Fibroblast of mammary gland (primary cell): ENCODE measurements at places on chromosomes 3 and 15.

DNA sequence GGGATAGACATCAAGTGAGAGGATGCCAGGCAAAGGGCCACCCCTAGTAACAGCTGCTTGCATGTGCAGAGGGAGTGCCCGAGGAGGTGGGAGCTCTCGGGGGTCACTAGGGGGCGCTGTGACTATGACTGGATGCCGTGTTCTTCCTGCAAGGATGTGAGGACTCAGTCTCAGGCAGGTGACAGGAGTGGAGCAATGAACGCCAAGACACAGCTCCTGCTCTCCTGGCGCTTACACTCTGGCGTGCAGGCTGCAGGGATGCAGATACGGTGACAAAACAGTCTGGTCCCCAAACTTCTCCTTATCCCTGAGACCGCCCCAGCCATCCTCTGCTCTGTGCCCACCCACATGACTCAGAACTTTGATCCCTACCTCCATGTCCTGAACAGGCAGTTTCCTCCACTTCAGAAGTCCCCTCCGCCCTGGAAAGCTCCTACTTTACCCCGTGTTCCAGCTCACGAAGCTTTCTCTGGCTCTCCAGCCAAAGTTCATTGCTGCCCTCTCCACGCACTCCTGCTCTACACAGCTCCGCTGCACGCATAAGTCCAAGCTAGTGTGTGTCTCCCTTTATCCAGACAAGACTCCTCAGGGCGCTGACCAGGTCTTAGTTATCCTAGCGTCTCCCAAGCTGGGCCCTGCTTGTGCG, 14.7 kb downstream of the RHOV start:
- peak; percentile 72 for DNase-seq

GRCh38 chr3:51282931-51283330, 102.2 kb upstream of the MANF start:
- no peak for DNase-seq

DNA sequence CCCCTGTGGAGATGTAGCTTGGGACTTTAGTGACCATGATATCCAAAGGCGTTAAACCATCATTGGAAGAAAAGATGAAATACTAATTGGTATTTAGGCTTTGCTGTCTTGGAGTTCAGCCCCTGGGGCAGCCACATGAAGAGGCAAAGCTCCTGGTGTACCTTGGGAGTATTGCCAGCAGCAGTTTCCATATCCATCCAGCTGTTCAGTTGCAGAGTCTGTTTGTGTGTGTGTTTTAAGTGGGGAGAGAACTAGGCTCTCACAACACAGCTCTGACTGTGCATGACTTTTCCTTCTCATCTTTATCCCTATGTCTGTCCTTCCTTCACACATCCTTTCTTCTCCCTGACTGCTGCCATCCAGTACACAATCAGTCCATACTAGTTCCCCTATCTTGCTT, 98.9 kb downstream of the CDIN1 start:
- DNase-seq, result no peak

- no peak for DNase-seq
These were observed 234.3 kb downstream of the GAP43 start for GRCh38 chr3:115857518-115858136.

DNA sequence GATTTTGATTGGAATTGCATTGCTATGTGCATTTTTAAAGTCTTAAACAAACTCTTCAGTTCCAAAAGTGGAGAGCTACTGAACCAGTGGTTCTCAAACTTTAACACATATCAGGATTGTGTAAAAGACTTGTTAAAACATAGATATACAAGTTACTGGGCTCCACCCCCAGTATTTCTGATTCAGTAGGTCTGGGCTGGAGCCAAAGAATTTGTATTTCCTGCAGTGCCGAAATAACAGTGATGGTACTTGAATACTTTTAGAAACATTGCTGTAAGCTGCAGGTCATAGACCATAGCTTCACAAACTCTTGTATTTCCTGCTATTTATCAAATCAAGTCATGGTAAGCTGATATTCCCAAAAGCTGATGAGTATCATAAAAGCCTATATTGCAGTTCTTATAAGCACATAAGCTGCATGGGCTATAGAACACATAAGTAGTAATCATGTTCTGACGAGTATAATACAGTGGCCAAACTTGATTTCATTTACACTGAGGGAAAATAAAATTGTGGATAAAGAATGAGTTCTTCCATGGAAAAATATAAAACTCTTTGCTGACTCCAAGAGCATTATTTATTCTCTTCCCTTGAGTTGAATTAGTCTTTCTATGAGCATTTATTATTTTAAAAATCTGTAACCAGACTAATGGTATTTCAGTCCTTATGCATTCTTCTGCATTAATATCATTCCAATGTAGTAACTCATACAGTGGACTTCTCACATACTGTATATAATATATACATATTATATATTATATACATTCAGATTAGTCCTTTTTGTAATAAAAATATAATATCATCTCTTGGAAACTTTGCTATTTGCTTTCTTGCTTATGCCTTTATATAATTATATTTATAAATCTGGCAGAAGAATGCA, 550.5 kb upstream of the AGTR1 start:
- DNase-seq, result peak; percentile 71

DNA sequence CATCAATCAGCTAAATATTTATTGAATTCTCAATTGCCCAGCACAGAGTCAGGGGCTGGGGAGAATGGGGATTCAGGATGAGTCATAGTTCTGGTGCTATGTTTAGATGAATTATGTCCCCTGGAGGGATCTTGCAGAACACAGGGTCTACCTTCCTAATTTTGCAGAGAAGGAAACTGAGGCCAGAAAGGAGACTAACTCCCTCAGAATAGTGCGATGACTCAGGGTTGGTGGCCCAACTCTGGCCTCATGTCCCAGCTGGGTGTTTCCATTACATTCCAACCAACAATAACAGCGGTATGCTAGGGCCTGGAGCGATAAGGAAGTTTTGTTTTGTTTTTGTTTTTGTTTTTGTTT, 270.9 kb downstream of the TLE3 start:
- DNase-seq, result no peak

DNA sequence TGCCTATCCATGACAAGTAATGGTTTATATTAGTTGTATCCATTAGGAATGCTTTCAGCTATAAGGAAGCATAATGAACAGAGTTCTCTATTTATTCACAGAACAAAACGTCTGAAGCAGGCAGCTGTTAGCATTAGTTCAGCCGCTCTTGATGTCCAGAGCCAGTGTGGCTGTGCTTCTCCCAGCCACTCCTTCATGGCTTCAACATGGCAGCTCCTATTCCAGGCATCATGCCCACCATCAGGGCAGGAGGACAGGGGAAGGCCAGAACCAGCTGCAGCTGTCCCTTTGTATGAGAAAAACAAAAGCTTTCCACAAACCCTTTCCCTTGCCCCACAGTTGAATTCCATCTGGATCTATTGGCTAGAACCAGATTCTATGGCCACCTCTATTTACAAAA, 12.9 kb upstream of the SNRK start:
- DNase-seq, result no peak

GRCh38 chr3:117817103-117817502, 1107.5 kb downstream of the TUSC7 start:
- no peak for DNase-seq

GRCh38 chr15:80920271-80920699, 69.3 kb downstream of the MESD start:
- no peak for DNase-seq

GRCh38 chr3:27376109-27376772, 7.1 kb upstream of the NEK10 start:
- DNase-seq, result no peak

DNA sequence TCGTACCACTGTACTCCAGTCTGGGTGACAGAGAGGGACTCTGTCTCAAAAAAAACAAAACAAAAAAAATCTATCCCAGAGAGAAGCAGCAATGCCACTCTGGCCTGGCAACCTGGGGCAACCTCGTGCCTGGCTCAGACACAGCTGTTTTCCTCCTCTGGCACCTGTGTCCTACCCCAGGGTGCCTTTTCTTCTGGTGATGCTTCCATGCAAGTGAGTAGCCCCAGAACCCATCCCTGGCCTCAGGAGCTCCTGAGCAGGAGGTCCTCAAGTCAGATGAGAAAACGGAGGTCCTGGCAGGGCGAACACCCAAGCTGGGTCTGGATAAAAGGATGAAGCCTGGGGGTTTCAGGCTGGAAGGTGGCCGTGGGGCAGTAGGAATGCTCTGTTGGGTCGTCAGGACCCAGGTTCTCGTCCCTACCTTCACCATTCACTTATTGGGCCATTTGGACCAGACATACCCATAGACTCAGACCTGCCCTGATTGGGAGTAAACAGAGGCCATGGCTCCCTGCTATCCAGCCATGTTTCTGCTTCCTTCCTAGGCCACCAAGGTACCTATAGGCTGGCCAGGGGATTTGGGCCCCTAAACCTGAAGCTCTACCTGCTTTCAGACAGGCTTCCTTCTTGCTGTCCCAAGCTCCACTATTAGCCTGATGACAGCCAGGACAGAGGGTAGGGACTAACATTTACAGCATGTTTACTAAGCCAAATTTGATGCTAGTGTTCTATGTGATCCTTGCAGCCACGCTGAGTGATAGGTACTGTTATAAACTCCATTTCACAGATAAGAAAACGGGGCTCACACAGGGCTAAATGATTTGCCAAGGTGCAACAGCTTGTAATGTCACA, 102.2 kb downstream of the DAPK2 start:
- no peak for DNase-seq

GRCh38 chr15:60000824-60001609, 3.1 kb upstream of the FOXB1 start:
- DNase-seq, result no peak

- DNase-seq, result no peak
These were observed 124.4 kb upstream of the GAP43 start for GRCh38 chr3:115498898-115499297.

GRCh38 chr3:195866686-195867511, 41.5 kb downstream of the TNK2 start:
- no peak for DNase-seq

- DNase-seq, result no peak
These were observed 181.9 kb downstream of the EPHB1 start for GRCh38 chr3:134976948-134977347.

GRCh38 chr3:59692117-59692516, 642.3 kb upstream of the CFAP20DC start:
- DNase-seq, result no peak

DNA sequence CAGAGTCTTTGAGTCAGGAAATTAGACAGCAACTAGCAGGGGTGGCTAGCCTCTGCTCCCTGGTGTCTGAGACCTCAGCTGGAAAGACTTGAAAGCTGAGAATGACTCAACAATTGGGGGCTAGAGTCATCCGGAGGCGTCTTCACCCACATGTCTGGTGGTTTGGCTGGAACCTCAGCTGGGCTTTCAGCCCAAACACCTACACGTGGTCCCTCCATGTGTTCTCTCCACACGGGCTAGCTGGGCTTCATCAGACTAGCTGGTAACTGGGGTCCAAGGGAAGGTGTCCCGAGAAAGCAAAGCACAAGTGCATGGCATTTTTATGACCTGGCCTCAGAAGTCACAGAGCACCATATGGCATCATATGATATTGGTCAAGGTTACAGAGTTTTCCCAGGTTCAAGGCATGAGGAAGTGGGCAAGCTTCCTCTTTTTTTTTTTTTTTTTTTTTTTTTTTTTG, 19.9 kb upstream of the ABHD2 start:
- DNase-seq, result peak; percentile 99

DNA sequence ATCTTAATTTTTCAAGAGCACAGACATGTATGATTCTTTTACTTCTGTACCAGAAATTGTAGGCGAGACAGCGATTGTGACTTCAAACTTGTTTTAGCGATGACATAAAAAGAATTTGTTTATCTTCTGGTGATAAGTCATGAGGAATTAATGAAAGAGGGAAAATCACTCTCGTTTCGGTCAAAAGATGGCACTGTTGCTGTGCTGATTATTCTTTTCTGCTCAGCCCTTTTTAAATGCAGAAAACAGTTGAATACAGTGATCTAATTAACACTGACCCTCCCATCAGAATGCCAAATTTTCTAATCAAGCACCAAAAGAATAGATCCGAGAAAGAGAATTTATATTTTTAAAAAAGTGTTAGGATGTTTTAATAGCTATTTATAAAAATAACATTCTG, 52.6 kb downstream of the NSUN3 start:
- peak; percentile 58 for DNase-seq

DNA sequence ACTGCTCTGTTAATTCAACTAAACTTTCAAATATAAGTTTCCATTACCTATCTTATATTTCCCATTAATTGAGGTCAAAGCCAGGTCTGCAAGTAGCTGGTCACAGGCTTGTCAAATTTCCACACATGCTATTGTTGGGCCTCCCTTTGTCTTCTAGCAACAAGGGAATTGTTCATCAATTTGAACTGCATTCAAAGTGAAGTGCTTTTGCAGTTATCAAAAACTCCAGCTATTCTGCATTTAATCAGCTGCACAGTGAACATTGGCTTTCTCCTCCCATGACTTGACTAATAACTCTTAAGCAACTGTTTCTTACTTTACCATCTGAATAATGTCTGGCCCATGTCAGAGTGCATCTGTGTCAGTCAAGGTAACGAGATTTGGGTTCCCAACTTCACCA, 198.4 kb downstream of the KCNH8 start:
- DNase-seq, result no peak

DNA sequence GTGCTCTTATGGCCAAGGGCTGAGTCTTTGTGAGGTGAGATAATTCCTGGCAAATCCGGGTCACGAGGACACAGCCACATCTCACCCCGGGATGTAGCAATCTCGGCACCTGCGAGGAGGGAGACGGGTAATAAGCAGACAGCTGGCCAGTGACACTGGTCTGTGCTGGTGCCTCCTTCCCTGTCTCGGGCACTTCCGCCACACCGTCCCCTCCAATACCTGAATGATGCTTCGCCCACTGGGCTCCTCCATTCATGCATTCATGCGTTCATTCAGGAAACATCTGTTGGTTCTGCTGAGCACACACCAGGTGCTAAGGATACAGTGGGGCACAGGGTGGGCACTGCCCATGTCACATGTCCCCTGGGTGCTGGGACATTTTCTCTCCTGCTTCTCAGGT, 60.1 kb downstream of the ATP10A start:
- no peak for DNase-seq

GRCh38 chr3:161291191-161291901, 70.2 kb downstream of the NMD3 start:
- DNase-seq, result no peak

DNA sequence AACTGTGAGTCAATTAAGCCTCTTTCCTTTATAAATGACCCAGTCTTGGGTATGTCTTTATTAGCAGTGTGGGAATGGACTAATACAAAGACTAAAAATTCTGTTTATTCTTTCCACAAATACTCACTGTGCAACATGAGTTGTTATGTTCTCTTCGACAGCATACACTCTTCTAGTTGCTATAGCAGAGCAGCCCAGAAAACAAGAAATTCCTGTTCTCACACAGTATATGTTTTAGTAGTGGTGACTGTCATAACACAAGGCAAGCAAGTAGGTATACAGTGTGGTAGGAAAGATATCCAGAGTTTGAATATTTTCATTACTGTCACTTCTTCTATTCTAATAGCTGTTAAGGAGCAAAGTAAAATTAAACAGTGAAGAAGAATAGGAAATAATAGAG, 453.3 kb downstream of the ROBO1 start:
- no peak for DNase-seq
